ENCODE measurements at places on chromosomes 13 and 19.

GRCh38 chr13:113901642-113902041 is 37.8 kb upstream of the GAS6 start:
- DNase-seq = no peak

- no peak for DNase-seq
Observed at GRCh38 chr13:59991395-59991794, 172.3 kb downstream of the DIAPH3 start.

GRCh38 chr13:114279758-114280355 is 1.5 kb upstream of the UPF3A start:
- DNase-seq = no peak

- DNase-seq = no peak
Observed at GRCh38 chr13:80862456-80862855, 521.5 kb upstream of the SPRY2 start.

DNA sequence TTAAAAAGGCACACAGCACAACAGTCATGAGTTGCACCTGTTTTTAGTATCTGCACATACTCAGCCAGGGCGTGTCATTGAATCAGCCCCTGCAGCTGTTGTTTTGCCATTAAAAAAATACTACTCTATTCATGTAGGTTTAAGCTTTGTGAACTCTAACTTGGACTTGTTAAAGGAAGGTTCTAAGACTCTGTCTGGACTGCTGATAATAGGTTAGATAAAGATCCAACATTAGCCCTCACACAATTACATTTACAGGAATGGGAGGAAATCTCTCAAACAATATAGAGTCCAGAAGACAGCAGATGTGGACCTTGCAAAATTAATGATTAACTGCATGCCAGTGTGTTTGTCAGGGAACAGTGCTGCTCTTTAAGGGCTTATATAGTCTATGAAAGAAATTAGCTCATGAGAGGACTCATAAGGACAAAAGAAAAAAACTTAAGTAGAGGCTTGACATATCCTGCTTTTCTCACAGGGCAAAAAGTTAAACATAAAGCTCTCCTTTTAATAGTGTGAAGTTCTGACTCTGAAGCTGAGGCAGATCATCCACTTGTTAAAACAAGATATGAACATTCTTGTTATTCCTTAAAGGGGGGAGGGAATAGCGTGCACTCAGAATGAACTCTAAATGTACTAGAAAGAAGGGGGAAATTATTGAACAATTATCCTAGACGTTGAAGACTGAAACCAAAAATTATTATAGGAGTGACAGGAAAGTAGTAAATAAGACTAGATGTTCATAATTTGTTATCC is 243.6 kb downstream of the NDFIP2 start:
- no peak for DNase-seq

DNA sequence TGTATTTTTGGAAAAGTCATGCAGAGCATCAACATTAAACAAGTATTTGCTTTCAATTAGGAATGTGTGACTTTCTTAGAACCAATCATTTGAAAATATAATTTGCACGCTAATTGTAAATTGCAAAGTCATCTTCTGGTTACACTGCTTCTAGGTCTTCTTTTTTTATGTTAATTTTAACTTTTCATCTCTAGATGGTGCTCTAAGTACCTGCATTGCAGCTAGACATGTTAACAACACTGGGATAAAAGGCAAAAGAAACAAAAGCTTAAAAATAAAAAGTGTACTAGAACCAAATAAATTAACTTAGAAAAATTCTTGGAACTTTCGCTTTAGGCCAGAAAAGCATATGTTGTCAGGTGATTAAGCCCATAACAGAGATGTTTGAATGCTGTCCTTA is 2758.2 kb downstream of the PCDH9 start:
- DNase-seq = no peak

DNA sequence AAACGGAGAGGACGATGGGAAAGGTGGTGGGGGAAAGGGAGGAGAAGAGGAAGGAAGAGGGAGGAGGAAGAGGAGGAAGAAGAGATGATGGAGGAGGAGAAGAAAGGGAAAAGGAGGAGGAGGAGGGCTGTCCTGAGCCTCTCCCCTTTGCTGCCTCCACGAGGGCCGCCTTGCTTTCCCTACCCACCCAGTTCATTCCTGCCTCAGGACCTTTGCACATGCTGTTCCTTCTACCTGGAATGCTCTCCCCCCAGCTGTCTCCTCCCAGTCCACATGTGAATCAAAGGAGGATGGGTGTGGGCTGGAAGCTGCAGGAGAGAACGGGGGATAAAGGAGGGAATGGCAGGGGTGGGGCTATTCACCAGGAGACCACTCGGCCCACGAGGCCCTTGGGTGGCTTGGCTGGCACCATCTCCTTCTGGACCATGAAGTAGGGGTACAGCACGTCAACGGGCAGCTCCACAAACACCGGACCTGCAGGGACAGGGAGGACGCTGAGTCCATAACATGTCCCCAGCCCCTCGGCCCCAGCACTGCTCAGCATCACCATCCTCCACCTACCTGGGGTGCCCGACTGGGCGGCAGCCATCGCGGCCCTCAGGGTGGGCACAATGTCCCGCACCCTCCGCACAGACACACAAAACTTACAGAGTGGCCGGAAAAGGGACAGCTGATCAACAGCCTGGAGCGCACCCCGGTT is 15.3 kb downstream of the SYDE1 start:
- no peak for DNase-seq

DNA sequence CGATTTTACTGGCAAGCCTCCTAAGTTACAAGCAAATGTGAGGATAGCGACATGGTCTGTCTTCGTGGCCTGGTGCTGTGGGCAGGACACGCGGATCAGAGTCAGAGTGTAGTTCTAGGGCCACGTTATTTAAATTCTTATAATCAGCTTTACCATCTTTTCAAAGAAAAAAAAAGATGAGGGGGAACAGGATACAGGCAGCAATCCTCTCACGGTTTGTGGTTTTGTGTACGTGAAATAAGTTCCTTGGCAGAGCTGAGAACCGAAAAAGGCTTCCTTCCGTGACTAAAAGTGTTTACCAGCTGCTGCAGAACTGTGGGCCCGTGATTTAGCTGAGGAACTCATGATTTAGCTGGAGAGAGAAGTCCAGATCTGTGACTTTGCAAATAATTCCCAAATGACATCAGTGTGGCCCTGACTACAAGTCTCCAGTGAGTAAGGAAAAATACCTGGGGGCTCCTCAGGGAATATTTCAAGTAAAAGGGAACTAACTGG is 27.2 kb downstream of the RCBTB2 start:
- no peak for DNase-seq

DNA sequence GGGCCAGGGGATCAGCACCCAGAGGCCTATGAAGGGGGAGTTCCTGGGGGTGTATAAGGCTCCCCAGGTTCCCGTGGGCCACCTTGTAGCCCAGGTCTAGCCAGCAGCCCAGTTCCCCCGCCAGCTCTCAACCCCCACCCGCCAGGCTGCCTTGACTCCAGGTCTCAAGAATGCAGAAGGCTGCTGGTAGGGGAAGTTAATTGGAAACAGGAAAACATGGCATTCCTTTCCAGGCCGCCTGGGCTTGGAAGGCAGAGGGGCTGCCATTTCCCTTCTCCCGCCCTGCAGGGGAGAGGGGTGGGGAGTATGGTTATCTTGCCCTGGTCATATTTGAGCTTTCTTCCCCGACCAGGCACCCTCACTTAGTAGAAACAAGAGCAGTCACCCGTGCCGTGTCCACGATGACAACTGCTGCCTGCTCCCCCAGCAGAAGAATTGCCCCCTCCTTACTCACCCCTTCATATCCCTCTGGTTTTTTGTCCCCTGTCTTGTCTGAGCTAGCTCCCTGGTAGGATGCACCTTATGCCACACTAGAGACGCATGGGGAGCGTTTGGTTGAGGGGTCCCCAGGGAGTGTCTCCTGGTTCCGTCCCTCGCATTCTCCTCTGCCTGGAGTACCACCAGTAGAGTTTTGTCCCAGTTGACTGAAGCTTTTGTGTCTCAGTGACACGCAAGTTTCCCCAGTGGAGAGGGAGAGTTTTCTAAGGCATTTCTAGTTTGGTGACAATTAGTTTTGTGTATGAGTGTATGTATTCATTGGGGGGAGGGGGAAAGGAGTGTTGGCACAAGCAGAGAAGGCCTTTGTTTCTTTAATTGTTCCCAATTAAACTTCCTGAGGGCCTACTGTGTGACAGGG is 4.5 kb downstream of the BICRA start:
- no peak for DNase-seq

DNA sequence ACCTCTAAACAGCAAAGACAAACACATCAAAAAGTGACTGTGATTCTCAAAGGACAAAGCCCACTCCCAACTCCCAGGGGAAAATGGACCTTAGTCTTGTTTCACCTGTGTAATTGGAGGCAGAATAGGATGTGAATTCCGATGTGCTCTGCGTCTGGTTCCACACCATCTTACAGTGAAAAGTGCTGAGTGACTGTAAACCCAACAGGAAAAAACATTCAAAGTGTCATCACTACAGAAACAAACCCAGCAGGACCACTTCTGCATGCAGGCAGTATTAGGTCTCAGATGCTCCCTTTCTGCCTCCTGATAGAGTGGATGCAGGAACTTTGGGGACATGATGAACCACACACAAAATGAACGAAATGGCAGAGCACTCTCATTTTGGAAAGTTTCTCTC is 6.5 kb downstream of the UQCRFS1 start:
- no peak for DNase-seq

GRCh38 chr13:49412749-49413148 is 31.1 kb downstream of the CAB39L start:
- no peak for DNase-seq

DNA sequence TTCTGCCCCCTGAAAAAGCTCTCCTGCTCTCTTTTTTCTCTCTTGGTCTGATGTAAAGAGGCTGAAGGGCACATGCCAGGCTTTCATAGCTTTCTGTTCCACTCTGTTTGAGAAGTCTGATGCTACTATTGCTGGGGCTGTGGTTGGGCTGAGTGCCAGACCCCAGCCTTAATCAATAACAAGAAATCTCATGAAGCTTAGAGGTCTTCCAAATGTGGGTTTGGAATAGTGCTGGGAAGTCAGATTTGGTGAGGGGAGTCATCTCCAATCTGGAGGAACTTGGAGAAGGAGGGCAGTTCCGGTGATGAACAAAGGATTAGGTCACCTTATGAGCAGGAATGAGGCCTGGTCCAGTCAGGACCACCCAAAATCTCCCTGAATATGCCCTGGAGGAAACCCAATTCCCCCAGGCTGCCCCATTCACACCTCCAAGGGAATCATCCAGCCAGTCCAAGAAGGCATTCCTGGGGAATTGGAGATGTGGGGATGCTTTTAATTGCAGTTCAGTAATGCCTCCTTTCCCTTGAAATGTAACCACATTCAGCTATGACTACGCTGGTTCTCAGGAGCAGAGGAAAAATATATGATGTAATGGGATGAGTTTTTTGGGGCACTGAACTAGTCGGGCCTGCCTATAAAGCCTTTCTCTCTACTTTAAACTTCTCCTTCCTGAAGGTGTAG is 102.0 kb downstream of the STARD13 start:
- DNase-seq = no peak

GRCh38 chr13:26021516-26021915 is 30.3 kb downstream of the SHISA2 start:
- DNase-seq = no peak

- no peak for DNase-seq
Observed at GRCh38 chr13:107124129-107124718, 556.3 kb upstream of the ARGLU1 start.

DNA sequence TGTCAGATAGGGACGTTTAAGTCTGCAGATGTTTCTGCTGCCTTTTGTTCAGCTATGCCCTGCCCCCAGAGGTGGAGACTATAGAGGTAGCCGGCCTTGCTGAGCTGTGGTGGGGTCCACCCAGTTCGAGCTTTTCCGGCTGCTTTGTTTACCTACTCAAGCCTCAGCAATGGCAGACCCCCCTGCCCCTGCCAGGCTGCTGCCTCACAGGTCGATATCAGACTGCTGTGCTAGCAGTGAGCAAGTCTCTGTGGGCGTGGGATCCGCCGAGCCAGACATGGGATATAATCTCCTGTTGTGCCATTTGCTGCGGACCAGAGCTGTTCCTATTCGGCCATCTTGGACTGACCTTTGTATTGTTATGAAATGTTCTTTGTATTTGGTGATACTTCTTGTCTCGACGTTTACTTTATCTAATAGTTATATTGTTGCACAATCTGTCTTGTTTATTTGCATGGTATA is 46.3 kb downstream of the NBEA start:
- no peak for DNase-seq

- DNase-seq = no peak
Observed at GRCh38 chr13:113981194-113981605, 7.3 kb upstream of the C13orf46 start.

DNA sequence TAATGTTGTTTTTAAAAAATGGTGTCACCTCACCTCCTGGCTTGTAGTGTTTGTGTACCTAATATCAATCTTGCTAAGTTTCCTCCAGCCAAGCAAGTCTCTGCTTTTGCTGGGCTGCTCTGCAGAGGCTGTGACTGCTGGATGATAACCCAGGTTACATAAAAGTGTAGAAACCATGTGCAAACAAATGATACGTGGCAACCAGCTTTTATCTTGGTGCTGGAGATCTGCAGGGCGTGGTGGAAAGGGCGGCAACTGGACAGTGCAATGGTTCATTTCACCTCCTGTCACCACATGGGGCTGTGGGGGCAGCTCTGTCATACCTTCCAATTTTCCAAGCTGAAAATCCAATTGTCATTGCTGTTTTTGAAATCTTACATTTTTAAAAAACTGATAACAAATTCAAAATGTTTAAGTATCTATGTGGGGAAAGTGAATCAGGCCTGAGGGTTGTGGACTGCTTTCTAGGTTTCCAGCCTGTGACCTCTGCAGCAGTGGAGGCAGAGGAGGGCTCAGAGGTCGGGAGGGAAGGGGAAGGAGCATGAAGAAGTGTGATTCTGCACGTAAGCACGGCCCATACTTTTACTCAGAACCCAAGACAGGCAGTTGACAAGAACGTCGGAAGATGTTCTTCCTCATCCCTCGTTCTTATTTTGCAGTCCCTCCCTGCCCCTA is 9.7 kb downstream of the GPR42 start:
- no peak for DNase-seq

GRCh38 chr13:39023761-39024160 is 14.1 kb downstream of the PROSER1 start:
- DNase-seq = no peak

DNA sequence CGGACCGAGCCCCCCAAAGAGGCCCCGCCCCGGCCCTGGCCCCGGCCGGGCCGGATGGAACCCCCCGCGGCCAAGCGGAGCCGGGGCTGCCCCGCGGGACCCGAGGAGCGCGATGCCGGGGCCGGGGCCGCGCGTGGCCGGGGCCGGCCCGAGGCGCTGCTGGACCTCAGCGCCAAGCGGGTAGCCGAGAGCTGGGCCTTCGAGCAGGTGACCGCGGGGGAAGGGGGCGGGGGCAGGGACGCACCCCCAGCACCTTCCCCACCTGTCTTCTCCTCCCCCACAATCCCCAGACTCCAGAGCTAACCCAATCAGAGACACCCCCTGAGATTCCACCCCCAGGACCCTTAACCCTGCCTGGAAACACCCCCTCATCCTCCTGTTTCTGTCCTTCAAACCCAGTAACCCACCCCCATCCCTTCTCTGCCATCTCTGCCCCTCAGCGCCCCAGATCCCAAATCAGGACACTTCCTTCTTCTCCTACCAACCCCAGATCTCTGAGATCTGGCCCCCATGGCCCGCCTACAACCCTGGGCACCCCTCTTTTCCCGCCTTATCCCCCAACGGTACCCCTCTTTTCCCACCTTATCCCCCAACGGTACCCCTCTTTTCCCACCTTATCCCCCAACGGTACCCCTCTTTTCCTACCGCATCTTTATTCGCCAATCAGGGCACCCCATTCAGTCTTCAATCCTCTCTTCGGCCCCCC is 505 bp downstream of the ZSWIM4 start:
- DNase-seq = no peak

- DNase-seq = no peak
Observed at GRCh38 chr19:1220976-1221903, 15.7 kb downstream of the STK11 start.

- no peak for DNase-seq
Observed at GRCh38 chr13:27279506-27279905, 8.9 kb downstream of the RASL11A start.

GRCh38 chr13:84903391-84903790 is 895.8 kb downstream of the SLITRK6 start:
- no peak for DNase-seq

Measured in activated CD8-positive, alpha-beta memory T cell treated with anti-CD3 and anti-CD28 coated beads, Interleukin-2, amount 50 U/mL, for 4 hours (primary cell).